ENCODE measurements at places on chromosomes 11 and 22.

GRCh38 chr11:22728600-22729389 is 62.4 kb downstream of the GAS2 start:
- no peaks in the 10 kb centered on the region for H3K27me3 ChIP-seq
- no peaks in the 10 kb centered on the region for H3K36me3 ChIP-seq
- H3K4me3 ChIP-seq: no peak overlapping the region
- DNase-seq: no peak

- no peak overlapping the region for H3K27ac ChIP-seq
- DNase-seq: no peak
- peaks cover 3% of the 10 kb centered on the region for H3K4me1 ChIP-seq
- H3K4me3 ChIP-seq: no peak overlapping the region
- H3K36me3 ChIP-seq: no peaks in the 10 kb centered on the region
These were observed 1.6 kb downstream of the GRAMD1B start for GRCh38 chr11:123431619-123432018.

DNA sequence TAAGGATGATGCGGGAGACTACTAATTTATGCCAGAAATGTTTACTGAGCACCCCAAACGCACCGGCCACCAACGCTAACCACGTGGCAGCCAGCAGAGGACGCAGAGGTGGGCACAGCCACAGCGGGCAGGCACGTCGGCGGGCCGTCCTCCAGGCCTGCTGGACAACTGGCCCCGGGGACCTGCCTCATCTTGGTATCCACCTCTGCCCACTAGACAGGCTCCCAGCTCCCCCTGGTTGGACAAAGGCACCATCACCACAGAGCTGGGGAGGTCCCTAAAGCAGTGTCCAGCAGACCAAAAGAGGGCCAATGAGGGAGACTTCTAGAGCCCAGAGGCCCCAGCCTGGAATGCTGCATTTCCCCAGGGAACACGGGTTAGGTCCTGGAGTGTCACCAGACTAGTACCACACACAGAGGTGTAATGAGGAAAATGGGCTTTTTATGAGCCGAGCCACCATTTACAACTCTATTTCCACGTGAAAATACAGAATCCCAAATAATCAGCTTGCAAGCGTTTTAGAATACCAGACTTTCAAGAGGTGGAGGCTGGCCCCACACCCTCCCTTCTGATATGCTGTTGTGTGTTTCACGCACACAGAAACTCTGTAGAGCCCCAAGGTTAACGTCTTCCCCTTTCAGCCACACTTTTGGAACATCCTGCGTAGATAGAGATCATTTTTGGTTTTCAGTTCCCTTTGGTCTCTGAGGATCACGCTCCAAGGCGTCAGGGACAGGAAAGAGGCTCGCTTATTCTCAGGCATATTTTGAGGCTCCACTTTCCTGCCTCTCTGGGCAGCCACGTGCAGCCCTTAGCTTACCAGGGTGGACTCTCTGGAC is 23.7 kb upstream of the BID start:
- H3K4me3 ChIP-seq: no peak overlapping the region
- no peaks in the 10 kb centered on the region for H3K27me3 ChIP-seq
- H3K36me3 ChIP-seq: peaks cover 17% of the 10 kb centered on the region
- no peak overlapping the region for H3K27ac ChIP-seq
- DNase-seq: no peak

GRCh38 chr11:44693654-44694119 is 33.1 kb upstream of the TSPAN18 start:
- H3K27ac ChIP-seq: no peak overlapping the region
- no peak for DNase-seq
- no peaks in the 10 kb centered on the region for H3K4me1 ChIP-seq
- H3K4me3 ChIP-seq: no peak overlapping the region
- no peaks in the 10 kb centered on the region for H3K27me3 ChIP-seq

GRCh38 chr11:58958500-58958899 is 19.2 kb downstream of the GLYATL1 start:
- H3K27me3 ChIP-seq: no peaks in the 10 kb centered on the region
- no peak overlapping the region for H3K4me3 ChIP-seq
- no peak for DNase-seq
- no peaks in the 10 kb centered on the region for H3K4me1 ChIP-seq

DNA sequence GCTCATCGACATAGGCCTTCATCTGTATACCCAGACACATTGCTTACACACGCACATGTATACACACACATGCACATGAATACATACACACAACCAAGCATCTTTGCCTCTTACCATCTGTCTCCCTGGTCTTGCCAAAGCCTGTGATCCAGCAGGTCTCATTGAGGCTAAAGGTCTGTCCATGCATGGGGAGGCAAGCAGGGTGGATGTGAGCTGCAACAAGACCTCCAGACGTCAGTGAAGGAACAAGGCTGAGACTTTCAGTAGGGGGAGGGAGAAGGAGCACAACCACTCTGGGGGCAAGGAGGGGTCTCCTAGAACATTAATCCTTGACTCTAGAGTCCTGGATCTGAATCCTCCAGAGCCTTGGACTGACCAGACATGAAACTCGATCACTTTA is 23.7 kb downstream of the TMPRSS13 start:
- no peaks in the 10 kb centered on the region for H3K27me3 ChIP-seq
- H3K4me1 ChIP-seq: no peaks in the 10 kb centered on the region
- no peaks in the 10 kb centered on the region for H3K36me3 ChIP-seq

All from ascending aorta (tissue), 2 donors.